ENCODE measurements at places on chromosomes 3 and 15.

DNA sequence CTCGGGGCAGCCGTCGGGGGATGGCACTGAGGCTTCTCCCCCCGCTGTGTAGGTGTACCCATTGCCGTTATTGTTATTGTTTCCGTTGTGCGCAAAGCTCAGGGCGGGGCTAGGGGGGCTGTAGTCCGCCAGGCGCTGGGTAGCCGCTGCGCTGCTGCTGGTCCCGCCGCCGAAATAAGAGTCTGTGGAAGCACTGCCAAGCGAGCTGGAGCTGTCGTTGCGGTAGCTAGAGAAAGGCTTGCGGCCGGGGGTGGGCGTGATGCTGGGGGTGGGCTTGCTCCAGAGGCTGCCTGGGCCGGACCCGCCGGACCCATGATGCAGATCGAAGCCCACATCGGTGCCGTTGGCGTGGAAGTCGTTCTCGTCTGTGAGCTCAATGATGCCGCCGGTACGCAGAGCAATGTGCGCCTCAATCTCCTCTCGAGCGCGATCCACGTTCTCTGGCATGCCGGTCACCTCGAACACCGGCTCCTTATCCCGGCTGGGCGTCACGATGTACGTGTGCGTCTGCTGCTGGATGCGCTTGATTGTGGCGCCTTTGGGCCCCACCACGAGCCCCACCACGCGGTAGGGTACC is 1.9 kb downstream of the MEX3B start:
- peak; percentile 19 for DNase-seq

DNA sequence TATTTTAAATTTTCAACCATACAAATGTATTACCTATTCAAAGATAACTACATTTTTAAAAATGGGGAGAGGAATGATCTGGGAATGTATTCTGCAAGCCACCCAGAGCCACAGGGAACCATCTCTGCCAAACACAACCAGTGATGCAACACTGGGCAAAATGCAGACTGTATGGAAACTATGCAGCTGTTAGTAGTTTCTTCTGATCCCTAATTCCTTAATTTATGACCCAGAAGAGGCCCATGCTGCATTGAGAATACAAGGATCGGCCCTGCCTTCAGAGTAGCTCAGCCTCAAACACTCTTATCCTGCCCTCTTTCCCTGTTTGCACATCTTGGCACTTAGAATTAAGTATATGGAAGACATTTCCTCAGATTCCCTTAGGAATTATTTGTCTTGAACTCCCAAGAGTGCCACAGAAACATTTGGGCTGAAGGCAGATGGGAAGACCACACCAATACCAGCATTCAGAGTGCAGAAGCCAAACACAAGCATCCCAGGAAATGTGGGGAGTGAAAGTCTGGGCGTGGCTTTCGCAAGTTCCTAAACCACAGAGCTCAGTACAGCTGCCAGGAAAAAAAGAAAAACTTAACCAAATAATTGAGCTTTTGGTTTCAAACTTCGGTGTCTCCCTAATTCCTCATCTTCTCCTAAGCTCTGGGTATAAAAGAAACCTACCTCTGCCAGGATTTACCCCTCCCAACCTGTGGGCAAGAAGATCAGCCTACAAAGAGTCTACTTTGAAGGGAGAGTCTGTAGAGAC is 5.3 kb downstream of the SNUPN start:
- DNase-seq: peak; percentile 79

- DNase-seq: no peak
These were observed 78.0 kb downstream of the MBNL1 start for GRCh38 chr3:152346740-152347139.

DNA sequence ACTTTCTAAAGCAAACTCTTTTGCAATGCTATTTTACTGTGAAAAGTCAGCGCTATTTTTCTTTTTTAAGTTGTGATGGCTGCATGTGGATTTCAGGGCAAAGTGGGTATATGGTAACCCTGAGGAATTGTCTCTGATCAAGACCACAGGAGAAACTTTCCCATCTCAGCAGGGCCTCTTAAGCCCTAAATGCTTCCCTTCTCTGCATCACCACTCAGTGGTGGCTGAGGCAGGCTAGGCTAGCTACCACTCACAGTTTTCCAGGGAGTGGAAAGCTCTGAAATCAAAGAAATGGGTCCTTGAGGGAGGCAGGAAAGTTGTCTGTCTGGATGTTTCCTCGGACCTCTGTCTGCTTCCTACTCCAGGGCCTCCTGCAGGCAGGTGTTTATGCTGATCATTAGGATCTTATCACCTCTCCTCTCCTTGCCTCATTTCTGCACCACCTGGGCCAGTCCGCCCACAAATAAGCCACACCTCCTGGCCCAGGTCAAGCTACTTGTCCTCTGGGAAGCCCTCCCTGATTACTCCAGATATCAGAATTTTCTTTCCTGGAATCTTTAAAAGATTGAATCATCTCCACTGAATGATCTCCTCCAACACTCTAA is 37.0 kb downstream of the CEMIP start:
- DNase-seq: no peak

- no peak for DNase-seq
These were observed 100.0 kb downstream of the CORO2B start for GRCh38 chr15:68678746-68679145.

DNA sequence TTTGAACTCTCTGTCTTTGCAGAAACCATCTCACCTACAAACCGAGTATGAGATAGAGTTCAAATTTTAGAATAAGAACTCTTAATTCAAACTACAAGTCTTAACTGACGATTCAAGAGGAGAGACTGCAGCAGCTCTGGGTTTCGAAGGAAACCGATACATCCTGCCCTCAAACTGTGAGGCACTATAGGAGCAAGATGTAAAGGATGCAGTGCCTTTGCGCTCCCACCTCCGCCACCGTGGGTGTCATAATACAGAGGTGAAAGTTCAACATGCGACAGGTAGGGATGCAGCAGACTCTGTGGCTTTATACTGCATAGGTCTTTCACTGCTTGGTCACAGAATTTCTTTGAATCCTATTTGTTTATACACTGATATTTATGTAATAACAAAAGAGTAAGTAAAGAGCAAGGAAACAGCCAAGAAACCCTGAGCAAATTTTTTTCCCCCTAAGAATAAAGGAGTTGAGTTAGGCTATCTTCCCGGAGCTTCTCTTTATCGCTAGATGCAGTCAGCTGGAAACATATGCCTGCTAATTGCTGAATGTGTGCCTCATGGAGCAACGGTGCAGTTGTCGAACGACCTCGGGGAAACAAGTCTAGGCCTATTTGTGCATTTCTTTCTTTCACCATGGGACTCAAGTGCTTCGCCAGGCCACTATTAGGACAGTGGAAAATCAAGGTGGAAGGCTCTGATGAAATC is 1097.6 kb upstream of the CFAP20DC start:
- no peak for DNase-seq

DNA sequence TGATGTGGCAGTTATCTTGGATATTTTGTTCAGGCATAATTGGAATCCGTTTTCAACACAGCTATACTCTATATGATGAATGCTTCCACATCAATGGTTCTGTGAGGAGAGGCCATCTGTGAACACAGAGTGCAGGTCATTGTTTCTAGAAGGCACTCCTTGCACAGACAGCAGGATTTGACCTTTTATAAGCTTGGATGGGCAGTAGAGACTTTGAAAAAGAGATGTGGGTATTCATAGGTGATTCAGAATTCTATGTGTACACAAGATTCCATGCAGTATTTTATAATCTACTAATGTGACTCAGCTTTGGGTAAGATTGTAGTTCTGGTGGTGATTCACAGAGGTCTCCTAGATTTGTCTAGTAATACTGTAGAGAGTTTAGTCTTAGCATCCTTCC is 12.5 kb downstream of the ARPP21 start:
- peak; percentile 47 for DNase-seq

DNA sequence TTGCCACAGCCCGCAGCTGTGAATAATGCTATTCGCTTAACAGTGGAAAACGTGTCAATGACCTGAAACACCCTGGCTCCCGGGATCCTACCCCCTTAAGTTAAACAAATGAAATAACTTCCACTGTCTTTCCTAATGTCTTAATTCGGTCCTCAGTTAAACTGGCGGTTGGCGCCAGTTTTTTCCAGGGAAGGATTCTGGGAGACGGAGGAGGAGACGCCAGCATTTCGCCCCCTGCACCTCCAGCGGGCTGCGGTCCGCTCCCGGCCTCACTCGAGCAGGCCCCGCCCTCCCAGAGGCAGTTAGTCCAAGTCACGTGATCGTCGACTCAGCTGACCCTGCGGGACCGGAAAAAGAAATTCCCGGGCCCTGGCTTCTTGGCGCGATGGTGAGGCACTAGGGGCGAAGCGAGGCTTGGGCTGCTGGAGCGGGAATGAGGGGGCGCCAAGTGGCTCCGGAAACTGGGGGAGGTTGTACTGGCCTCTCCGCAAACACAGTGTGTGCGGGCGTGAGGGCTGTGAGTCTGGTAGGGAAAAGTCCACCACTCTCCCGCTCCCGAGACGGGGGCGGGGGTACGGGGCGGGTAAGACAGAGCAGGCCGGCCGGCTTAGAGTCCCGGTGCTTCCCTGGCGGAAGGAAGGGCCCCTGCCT is at the start of gene COMMD4:
COMMD4 (plus strand) TSS at position 359 of the 651 bp plus-strand sequence; CDS start at position 386, 27 bp downstream.
- peak; percentile 97 for DNase-seq

- no peak for DNase-seq
These were observed 17.3 kb upstream of the SLC28A2 start for GRCh38 chr15:45234562-45235235.

DNA sequence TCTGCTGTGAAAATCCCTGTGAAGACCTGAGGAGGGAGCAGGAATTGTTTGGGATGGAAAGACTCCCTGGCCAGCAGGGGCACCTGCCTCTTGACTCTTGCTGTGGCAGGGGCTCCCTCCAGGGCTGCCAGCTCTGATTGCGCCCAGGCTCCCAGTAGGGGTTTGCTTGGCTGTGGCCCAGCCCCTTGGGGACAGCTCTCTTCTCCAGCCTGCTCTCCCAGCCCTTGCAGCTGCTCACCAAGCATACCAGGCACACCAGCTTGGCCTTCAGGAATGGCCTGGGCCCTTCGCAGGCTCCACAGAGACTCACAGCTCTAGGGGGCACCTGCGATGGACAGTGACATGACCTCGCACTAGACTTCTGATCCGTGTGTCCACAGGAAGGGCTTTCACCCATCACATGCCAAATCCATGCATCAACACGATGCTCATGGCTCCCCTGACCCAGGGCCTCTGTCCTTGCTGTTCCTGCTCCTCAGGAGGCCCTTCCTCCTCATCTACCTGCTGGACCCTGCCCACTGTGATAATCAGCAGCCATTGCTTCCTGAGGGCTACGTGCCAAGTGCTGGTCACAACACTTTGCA is 61.8 kb downstream of the SCN5A start:
- no peak for DNase-seq

- no peak for DNase-seq
These were observed 6.9 kb upstream of the CAMKV start for GRCh38 chr3:49876567-49876966.

DNA sequence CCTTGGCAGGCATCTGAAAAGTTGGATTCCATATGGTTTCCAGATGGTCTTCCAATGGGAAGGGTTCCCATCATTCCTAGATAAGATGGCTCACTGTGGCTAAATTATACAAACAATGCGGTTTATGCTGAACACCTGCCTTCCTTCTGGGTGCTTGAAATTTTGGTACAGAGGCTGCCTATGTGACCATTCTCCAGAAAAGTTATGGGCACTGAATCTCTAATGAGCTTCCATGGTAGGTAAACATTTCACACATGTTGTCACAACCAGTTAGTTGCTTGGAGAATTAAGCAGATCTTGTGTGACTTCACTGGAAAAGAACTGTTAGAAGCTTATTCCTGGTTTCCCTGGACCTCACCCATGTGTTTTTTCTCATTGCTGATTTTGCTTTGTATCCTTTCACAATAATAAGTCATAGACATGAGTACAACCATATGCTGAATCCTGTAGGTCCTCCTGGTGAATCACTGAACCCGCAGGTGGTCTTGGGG is 30.1 kb downstream of the PLOD2 start:
- peak; percentile 64 for DNase-seq

DNA sequence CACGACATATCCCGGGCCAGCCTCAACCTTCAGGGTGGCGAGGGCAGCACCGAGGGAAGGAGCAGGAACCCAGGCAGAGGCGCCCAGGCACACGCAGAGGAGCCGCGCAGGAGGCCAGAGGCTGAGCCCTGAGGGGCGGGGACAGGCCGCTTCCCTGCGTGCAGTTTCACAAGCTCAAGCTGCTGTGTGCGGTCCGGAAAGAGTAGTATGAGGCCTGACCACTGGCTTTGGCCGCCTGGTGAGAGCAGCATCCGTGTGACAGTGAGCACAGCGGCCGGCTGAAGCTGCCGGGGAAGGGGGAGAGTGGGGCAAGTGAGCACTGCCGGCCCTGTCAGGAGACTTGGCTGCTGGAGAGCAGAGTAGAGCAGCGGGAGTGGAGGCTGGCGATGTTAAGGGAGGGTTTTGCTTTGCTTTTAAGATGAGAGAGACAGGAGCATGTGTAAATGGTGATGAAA is 8.7 kb downstream of the ZDHHC19 start:
- DNase-seq: peak; percentile 59

GRCh38 chr3:182046166-182046764 is 334.5 kb downstream of the SOX2 start:
- DNase-seq: no peak

DNA sequence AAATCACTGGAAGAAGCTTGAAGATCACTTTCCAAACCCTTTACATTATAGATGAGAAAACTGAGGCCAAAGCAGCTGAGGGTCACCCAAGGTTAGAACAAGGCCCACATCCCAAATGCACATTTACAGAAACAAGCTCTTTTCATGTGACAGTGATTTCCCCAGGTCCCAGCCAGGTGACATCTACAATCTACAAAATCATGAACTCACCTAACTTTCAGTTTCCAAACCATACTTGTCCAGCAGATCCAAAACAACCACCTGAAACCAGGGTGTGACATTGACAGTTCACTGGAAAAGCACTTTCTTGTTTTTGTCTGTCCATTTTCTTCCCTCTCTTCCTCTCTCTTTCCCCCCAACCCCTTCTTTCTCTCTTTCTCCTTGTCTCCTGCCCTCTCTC is 132.2 kb upstream of the PRICKLE2 start:
- no peak for DNase-seq

Data from fibroblast of skin of back (primary cell).